ENCODE measurements at places on chromosomes 12 and 14.

GRCh38 chr14:73576391-73576790, 7.4 kb downstream of the ACOT2 start:
- no peak for DNase-seq

DNA sequence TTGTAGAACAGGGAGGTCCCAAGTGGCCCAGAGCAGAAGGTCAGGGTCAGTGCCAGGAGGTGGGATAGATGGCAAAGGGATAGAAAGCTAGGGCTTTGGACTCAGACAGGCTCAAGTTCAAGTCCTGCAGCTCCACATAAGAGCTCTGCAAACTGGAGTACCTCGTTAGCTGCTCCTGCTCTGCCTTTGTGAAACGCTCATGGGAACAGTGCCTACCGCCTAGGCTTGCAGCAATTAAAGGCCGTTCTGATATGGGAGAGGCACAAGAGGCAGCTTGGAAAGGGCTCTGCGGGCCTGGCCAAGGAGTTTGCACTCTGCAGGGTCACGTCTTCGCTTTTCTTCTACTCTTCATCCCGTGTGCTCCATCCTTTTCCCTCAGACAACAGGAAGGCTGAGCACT, 54.1 kb downstream of the MAP1LC3B2 start:
- DNase-seq = no peak

- no peak for DNase-seq
Observed at GRCh38 chr14:42469637-42470426, 863.2 kb downstream of the LRFN5 start.

- DNase-seq = no peak
Observed at GRCh38 chr12:99479149-99479548, 168.4 kb upstream of the GARIN6 start.

DNA sequence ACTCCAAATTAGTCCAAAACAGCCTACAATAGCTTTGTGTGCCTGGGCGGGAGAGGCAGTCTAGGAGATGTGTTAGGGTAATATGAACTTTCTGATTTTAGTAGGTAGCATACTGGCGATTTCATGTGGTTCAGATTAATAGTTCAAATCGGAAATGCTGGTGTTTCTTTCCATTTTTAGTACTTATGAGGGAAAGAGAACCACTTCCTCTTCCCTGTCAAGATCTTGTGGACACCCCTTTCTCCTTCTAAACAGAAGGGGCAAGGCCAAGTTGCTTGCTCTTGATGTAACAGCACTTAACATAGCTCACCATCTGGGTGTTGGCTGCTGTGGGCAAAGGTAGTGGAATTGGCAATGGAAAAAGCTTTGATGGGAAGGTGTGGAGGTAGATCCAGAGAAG, 32.2 kb upstream of the IGF1 start:
- no peak for DNase-seq

DNA sequence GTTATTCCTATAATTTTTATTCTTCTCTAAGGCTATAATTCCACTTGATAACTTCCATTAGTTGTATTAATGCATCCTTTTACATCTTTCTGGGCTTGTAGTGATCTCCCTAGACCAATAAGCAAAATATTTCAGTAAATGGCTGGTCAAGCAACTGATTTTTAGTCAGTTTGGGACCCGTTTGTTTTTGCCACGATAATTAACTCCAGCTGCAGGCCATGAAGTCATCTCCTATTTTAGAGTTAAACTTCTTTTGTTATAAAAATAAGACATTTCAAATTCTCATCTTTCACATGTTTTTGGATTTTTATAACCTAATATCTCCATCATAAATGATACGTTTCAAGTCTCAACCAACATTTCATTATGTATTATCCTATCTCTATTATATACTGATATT, 49.4 kb downstream of the MAGOHB start:
- no peak for DNase-seq

Data from omental fat pad (tissue), 4 donors.